ENCODE measurements at places on chromosomes 5 and 9.

DNA sequence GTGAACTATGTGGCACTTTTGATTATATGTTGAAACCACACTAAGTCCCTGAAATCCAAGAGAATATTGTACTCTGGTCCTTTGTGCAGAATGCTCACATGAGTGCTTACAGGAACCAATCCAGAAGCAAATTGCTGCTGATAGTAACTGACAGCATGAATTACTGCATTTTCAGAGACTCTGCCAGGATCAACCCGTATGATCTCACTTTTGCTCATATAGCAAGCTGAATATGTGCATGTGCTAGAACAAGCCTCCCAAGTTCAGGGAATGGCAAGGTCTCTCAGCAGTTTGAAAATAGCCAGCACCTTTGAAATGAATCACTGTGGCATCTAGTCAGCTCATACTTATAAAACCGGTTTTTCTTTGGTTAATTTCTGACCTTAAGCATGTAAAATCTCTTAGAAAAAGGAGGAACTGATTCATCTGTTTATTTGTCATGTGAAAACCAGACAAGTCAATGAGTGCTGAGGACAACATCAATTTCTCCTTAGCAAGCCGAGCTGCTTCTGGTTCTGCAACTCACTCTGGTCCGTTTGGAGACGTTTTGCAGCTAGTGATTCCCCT, 215.7 kb upstream of the ELL2 start:
- no peak for DNase-seq
- no peaks in the 10 kb centered on the region for H3K36me3 ChIP-seq
- H3K27me3 ChIP-seq: no peaks in the 10 kb centered on the region
- peaks cover 2% of the 10 kb centered on the region for H3K4me1 ChIP-seq
- H3K4me3 ChIP-seq: no peak overlapping the region

DNA sequence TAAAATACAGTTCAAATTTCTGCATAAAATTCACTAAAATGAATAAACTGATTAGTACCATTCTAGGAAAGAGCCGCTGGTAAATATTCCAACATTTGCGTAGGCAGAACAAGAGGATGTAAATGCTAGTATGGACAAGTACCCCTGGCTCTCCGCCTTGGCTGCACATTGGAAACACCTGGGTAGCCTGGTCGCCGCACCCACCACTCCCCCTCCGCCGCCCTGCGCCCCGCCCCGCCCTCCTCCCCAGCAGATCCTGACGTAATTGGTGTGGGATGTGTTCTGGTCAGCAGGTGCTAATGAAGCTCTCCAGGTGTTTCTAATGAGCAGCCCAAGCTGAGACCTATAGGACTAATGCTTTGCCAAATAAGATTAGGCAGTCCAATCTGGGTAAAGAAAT, 225.7 kb downstream of the FRMD3 start:
- H3K27me3 ChIP-seq: no peaks in the 10 kb centered on the region
- DNase-seq: no peak
- no peak overlapping the region for H3K27ac ChIP-seq

GRCh38 chr9:86353655-86354010, 577 bp downstream of the TUT7 start:
- H3K27ac ChIP-seq: peak overlapping the region; percentile 84
- peak overlapping the region; percentile 87 for H3K4me3 ChIP-seq
- peaks cover 26% of the 10 kb centered on the region for H3K4me1 ChIP-seq
- no peaks in the 10 kb centered on the region for H3K27me3 ChIP-seq

DNA sequence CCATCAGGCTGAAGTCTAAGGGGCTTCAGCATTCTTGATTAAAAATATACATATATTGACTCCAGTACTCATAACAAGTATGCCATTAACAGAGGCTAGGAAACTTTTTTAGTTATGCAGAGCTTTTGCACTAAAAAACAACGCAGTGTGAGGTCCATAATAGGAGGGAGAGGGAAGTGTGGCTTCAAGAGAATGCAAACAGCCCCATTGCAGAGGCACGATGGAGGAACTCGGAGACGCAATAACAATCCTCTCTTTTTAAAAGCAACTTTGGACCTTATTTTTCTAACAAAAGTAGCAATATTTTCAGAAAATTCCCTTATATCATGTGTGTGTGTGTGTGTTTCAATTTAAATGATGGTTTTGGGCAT, 150.0 kb upstream of the PTCH1 start:
- H3K27ac ChIP-seq: no peak overlapping the region
- H3K27me3 ChIP-seq: peaks cover 30% of the 10 kb centered on the region
- H3K4me1 ChIP-seq: no peaks in the 10 kb centered on the region
- no peaks in the 10 kb centered on the region for H3K36me3 ChIP-seq
- no peak overlapping the region for H3K4me3 ChIP-seq

DNA sequence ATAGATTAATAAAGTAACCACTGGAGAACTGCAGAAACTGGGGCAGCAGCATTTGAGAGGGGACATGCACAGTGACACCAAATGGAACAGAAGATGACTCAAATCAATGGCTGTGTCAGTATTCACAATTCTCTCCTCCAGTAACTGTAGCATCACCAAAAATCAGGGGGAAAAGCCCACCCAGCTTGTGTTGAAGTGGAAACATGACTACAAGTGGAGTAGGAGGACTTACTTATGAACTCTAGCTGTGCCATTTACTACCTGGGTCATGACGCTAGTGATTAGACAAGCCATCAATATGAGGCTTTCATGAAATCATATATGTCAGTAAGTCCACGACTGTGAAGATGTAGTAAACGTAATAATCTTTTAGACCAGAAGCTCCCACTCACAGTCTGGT, 199.8 kb upstream of the PTGER4 start:
- H3K27ac ChIP-seq: no peak overlapping the region
- DNase-seq: no peak
- H3K27me3 ChIP-seq: no peaks in the 10 kb centered on the region
- peaks cover 12% of the 10 kb centered on the region for H3K4me1 ChIP-seq
- no peak overlapping the region for H3K4me3 ChIP-seq

- H3K27ac ChIP-seq: no peak overlapping the region
- H3K27me3 ChIP-seq: no peaks in the 10 kb centered on the region
- no peaks in the 10 kb centered on the region for H3K36me3 ChIP-seq
- no peak overlapping the region for H3K4me3 ChIP-seq
- no peaks in the 10 kb centered on the region for H3K4me1 ChIP-seq
- no peak for DNase-seq
Observed at GRCh38 chr5:80059354-80059980, 24.3 kb downstream of the THBS4 start.

- DNase-seq: no peak
- H3K4me3 ChIP-seq: no peak overlapping the region
- no peak overlapping the region for H3K27ac ChIP-seq
- no peaks in the 10 kb centered on the region for H3K4me1 ChIP-seq
- no peaks in the 10 kb centered on the region for H3K36me3 ChIP-seq
Observed at GRCh38 chr9:119088002-119088547, 281.2 kb downstream of the BRINP1 start.

GRCh38 chr9:11933926-11934325, 759.3 kb upstream of the TYRP1 start:
- no peak for DNase-seq
- no peak overlapping the region for H3K4me3 ChIP-seq
- no peaks in the 10 kb centered on the region for H3K27me3 ChIP-seq

- no peaks in the 10 kb centered on the region for H3K27me3 ChIP-seq
- H3K4me3 ChIP-seq: no peak overlapping the region
- H3K4me1 ChIP-seq: no peaks in the 10 kb centered on the region
- H3K27ac ChIP-seq: no peak overlapping the region
- H3K36me3 ChIP-seq: no peaks in the 10 kb centered on the region
- DNase-seq: no peak
Observed at GRCh38 chr5:19886123-19886917, 101.7 kb downstream of the CDH18 start.

DNA sequence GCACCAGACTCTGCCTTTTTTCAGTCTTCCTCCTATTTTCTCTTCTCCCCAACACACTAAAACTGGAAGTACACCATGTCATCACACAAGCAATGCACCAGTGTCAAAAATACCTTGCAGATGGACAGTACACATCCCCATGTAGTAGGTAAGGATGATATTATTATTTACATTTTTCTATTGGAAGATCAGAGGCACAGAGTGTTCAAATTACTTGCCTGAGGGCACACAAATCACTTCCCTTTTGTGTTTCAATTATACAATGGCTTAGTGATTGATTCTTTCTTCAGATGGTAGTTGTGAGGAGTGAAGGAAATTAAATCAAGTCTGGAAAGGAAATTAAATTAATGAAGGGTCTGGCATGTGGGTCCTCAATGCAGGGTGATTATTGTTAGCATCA, 39.6 kb downstream of the CTSL start:
- no peaks in the 10 kb centered on the region for H3K4me1 ChIP-seq
- no peaks in the 10 kb centered on the region for H3K27me3 ChIP-seq
- DNase-seq: no peak
- H3K36me3 ChIP-seq: no peaks in the 10 kb centered on the region
- H3K4me3 ChIP-seq: no peak overlapping the region

GRCh38 chr5:1366514-1366913, 21.6 kb upstream of the CLPTM1L start:
- no peak overlapping the region for H3K4me3 ChIP-seq
- H3K27me3 ChIP-seq: peaks cover 40% of the 10 kb centered on the region

GRCh38 chr9:36399980-36400331, at the start of gene RNF38:
Gene RNF38 (minus strand): TSS chr9:36400269. CDS start chr9:36400108, 161 bp downstream.
- peak within 1 kb of the TSS; percentile 69 for H3K4me3 ChIP-seq
- peak within 1 kb of the TSS; percentile 85 for H3K27ac ChIP-seq
- H3K27me3 ChIP-seq: no peaks in the 10 kb centered on the region
- peak; percentile 91 for DNase-seq
- H3K4me1 ChIP-seq: peaks cover 12% of the 10 kb centered on the region

DNA sequence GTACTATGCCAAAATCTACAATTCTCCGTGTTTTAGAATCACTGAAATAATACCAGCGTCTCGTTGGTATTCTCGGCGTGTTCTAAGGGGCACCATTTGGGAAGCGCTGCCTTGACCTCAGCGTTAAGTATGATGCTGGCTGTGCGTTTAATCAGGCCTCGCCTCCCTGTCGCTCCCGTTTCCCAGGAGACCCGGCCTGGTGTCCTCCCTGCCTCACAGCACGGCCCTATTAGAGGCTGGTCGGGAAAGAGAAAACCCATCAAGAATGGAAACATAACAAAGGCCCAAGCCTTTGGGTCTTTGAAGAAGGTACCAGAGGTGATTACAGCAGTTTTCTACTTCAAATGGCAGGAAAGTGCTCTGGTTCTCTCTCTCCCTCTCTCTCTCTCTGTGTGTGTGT, 30.0 kb downstream of the GFPT2 start:
- no peak overlapping the region for H3K4me3 ChIP-seq
- no peak for DNase-seq
- H3K27ac ChIP-seq: no peak overlapping the region
- H3K4me1 ChIP-seq: no peaks in the 10 kb centered on the region
- H3K27me3 ChIP-seq: no peaks in the 10 kb centered on the region
- H3K36me3 ChIP-seq: no peaks in the 10 kb centered on the region

DNA sequence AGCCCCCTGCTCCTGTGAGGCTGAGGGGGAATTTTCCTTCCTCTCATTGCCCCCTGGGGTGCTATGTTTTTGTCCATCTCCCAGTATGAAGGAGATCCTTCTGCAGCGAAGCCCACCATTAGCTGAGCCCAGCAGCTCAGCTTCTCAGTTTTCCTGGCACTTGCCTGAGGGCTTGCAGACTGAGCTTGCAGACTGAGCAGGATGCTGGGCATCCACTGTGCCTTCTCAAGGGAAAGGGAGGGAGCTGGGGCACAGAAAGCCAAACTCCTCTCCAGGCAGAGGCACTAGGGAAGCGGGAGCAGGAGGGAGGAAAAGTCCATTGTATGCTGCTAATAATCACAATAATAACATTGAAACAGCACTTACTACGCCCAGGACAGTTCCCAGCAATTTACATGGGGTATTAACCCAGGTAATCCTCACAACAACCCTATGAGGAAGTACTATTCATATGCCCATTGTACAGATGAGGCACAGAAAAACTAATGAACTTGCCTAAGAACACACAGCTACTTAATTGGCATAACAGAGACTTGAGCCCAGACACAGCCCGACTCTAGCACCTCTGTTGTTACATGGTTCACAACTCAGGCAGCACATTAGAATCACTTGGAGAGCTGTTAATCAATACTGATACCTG, 86.9 kb upstream of the SSBP2 start:
- no peak for DNase-seq
- H3K27ac ChIP-seq: no peak overlapping the region
- no peaks in the 10 kb centered on the region for H3K27me3 ChIP-seq
- H3K36me3 ChIP-seq: no peaks in the 10 kb centered on the region

DNA sequence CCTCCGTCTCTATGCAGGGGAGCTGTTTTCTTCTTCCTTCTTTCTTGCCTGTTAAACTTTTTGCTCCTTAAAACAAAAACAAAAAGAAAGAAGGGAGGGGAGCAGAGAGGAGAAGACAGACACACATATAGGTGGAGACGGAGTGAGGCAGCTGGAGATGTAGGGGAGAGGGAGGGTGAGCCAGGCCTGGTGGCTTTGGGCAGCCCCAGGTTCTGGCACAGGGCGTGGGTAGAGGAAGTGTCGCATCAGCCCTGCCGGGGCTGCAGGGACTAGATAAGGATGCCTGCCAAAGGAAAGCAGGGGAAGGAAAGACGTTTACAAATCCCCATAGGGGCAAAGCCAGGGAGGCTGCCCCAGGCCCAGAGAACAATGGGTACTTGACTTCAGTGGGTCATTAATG, 38.7 kb upstream of the PTGS1 start:
- peaks cover 30% of the 10 kb centered on the region for H3K4me1 ChIP-seq
- peak overlapping the region; percentile 67 for H3K27ac ChIP-seq
- peak; percentile 95 for DNase-seq
- H3K36me3 ChIP-seq: peaks cover 7% of the 10 kb centered on the region

DNA sequence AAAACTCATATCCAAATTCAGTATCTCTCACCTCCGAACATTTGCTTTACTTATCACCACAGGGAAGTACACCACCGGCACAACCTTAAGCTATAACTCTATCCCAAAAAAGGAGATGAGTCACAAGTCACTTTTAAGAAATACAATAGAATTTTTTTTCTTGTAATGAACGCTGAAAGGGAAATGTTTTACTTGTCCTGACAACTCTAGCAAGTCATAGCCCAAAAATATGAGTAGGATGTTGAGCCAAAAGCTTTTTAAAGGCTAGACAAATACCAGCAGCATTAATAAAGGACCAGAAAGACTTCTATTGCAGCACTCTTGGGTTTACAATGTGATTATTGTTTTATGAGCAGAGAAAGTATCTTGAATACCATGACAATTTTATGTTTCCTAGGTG, 147.3 kb upstream of the FST start:
- H3K36me3 ChIP-seq: no peaks in the 10 kb centered on the region
- no peak for DNase-seq
- H3K4me3 ChIP-seq: no peak overlapping the region
- H3K4me1 ChIP-seq: no peaks in the 10 kb centered on the region
- no peak overlapping the region for H3K27ac ChIP-seq

- no peak for DNase-seq
- no peak overlapping the region for H3K27ac ChIP-seq
- H3K4me3 ChIP-seq: no peak overlapping the region
- no peaks in the 10 kb centered on the region for H3K36me3 ChIP-seq
- H3K4me1 ChIP-seq: no peaks in the 10 kb centered on the region
Observed at GRCh38 chr5:92676215-92677165, 904.5 kb downstream of the NR2F1-AS1 start.

All from common myeloid progenitor, CD34-positive (primary cell).